ENCODE measurements at places on chromosomes 2 and 18. TPM values are rescaled to one million over a fixed set of nuclear protein-coding genes. Genes with fewer than 3 reads are reported as not detected.

SLC11A1 gene
- 0.07 TPM for total RNA-seq

DNA sequence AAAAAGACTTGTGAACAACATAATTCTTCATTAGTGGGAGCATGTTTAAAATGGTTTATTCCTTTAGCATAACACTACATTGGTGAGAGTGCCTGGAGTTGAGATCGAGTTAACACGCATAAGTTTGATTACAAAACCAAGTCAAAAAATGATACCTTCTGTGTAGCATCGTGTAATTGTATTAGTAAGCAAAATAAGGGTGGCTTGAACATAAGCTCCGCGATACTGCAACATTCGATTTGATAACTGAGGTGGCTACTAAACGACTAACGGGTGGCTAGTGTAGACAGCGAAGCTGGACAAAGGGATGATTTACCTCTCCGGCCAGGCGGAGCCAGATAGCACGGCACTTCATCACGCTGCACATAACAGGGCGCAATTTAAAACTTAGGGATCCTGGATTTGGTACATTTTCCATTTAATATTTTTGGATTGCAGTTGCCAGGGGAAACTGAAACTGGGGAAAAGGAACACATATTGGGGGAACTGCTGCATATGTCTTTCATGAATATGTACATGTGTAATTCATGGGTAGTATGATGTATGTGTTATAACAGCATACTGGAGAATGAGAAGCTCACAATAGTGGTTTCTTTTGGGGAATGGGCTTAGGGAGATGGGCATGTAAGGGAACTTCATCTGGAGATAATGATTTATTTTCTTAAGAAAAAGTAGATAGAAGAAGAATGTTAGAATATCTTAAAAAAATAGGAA is 36.4 kb upstream of the TOGARAM2 start:
- DNase-seq = no peak

TNFAIP6 gene
- not detected for total RNA-seq

DNA sequence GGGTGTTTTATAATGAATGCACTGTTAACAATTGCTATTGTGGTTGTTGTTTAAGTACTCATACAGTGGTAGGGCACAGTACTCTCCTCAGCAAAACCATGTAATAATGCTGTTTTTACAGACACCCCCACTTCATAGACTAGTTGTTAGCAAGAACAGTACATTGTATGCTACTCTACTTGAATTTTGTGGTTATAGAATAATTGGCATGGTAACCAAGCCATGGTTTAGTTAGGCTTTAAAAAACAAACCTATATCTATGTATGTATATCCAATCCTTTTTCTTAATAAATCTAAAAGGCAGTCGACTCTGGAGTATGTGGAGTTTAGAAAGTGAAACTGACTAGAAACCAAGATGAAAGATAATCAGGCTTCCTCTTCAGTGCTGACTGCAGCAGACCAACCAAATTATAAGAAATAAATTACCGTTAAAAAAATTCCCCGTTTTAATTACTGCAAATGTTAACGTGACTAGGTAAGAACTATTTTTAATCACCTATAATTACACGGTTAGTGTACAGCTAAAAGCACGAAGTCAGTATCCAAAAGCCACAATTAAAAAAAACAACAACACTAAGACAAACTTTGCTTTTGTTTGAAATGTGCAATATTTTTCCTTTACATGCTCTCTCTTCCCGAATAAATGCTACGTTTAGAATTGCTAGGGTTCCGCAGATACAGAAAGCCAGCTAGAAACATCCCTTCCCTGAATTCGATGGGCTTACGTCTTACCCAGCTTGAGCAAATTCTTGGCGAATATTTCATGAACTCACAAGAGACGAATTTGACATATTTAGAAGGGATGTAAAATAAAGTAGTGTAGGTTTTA is 113.3 kb upstream of the SERTAD2 start:
- DNase-seq = peak; percentile 43

- peak; percentile 34 for DNase-seq
These were observed 33.5 kb downstream of the GRHL1 start for GRCh38 chr2:9984871-9985480.

DNA sequence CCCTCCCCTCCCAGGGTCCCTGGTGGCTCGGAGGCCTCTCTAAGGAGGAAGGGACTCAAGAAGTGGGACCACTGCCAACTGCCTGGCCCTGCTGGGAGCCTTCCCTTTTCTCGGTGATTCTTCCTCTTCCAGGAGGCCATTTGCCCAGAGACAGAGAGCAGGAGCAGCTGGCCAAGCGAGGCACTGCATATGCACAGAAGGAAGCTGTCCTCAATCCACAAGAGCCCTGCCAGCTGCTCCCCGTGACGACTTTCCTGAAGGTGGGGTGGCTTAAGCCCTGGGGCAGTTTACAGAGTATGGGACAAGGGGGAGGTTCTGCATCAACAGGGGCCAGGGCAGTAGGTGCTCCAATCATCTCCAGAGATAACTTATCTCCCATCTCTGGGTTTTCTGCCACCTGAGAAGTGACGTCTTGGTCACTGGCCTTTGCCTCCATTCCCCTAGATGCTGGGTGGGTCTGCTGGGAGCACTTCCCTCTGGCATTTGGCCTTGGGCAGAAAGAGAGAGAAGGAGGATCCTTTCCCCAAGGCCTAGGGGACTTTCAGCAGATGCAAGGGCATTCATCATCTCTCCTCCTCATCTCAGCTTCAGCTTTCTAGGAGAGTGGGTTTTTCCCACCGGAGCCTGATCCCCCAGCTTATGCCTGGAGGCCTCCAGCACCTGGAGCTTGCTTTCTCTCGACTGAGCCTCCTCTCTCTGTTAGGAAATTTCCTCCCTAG is 28.5 kb downstream of the CIB4 start:
- DNase-seq = no peak

VWC2L gene
- total RNA-seq = not detected

DNA sequence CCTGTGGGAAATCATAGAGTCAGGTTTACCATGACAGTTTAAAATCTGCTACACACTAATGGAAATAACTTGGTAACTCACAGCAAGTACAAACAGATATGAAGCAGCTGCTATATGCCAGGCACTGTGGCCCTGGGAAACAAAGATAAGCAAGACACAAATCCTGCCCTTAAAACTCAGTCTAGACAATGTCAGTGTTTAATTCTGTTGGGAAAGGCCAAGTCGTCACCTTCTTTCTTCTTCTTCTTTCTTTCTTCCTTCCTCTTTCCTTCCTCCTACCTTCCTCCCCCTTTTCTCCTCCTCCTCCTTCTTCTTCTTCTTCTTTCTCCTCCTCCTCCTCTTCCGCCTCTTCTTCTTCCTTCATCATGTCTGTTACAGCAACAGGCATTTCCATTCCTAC is 26.8 kb downstream of the PLEK start:
- no peak for DNase-seq

- no peak for DNase-seq
These were observed 79.2 kb upstream of the PAPOLG start for GRCh38 chr2:60676706-60677330.

LAMA3 gene
- 2.4 TPM for total RNA-seq

FAM237A gene
- total RNA-seq = not detected

DNA sequence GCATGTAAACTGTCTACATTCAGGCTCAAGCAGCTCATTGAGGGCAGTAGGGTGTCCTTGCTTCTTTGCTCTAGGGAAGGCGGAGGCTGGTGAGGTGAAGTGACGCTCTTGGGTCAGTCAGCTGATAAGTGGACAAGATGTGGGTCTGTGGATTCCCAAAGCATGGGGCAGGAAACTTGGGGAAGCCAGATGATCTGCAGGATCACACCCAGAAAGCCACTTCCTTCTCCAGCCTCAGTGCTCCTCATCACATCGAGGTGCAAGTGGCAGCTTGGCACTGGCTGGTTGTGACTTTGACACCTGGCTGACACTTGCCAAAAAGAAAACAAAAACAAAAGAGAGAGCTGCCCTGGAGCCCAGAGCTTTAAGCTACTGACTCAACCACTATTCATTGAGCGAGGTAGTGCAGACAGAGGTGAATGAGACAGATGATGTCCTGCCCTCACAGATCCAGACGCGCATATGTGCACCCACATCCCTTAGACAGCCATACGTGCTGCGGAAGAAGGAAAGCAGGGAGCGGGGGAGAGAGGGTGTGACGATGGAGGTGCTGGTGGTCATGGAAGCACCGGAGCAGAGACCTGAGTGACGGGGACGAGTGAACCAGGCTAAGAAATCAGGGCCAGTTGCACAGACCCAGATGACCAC is 3.1 kb upstream of the CIB4 start:
- no peak for DNase-seq

GRCh38 chr18:79754022-79754761 is 43.5 kb upstream of the KCNG2 start:
- no peak for DNase-seq

DNA sequence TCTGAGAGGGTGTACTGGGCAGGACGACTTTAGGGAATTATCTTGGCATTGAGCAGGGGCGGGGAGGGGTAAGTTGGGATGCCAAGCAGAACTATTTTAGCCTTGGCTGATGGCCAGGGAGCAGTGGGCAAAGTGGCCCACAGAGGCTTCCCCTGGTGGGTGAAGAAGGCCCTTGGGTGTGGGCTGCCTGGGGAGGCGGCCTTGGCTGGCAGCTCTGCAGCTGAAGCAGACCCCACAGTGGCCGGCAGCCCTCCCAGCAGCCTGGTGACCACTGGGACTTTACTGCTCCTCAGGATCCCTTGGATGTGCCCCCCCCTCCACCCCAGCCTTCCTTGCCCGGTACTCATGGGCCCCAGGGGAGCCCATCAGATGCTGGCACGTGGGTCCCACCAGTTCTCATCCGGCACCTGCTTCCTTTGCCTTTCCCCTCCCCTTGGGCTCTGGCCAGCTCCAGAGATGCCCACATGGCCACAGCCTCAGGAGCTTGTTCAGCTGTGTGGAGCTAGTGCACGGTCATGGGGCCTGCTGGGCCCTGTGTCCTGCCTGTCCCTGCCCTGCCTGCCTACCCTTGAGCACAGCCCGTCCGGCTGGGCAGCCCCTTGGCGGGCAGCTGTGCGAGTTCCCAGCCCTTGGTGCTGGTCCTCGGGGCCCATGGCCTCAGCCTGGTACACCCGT is 122.1 kb upstream of the HS6ST1 start:
- DNase-seq = no peak

FEV gene
- not detected for total RNA-seq

BCL11A gene
- total RNA-seq = not detected

ANKRD30BL gene
- not detected for total RNA-seq

DNA sequence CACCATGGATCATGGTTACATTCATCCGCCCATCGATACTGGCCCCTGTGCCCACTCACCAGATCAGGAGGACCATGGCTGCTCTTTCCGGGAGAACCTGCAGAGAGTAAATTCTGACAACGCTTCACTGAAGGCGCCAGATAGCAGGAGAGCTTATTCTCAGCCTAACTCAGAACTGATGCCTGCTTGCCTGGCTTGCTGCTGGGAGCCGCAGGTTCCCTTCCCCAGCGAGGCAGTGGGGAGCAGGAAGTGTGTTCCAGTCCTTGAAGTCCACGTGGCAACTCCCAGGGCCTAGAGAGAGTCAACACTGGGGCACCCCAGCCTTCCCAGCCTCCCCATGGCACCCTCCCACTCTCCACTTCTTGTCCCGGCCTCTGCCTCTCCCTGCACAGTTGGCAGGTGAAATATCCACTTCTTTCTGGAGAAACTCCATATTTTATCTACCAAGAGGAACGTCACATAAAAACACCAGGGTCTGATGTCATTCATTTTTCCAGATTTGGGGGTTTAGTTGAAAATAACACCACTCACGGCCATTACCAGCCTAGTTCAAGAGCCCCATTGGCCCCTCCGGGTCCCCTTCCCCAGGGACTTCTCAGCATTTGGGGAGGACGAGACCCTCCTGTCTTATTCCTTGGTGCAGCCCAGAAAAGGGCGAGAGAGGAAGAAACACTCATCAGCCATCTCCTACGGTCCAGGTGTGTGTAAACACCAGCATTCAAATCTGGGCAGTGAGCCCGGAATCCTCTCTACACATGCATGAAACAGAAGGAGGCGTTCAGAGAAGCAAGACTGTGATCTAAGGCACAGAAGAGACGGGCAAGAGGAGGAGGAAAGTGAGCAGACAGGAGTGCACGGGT is 3.5 kb upstream of the TUBB6 start:
- peak; percentile 49 for DNase-seq

SALL3 gene
- total RNA-seq = not detected

DNA sequence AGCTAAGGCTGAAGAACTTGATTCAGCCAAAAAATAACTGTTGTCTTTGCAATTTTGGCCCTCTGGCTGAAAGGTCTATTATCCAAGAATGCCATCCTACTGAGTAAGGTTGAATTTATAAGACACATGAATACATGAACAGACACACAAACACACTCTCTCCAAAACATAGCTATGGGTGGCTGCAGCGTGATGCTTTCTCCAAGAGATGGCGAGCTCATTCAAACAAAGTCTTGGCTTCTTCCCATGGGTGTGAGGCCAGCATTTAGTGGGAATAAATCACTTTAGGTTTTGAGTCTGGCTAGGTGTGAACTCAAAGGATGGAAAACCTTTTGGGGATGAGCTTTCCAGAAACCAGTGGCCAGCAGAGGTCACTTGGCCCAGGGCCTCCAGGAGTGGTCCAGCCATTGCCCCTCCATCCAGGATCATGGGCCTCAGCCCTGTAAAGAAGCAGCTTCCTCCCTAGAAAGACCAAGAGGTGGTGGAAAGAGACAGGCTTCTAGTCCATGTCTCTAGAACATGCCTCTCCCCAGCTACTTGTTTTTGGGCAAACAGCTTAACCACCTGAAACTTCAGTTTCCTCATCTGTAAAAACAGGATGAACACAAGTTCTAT is 11.0 kb upstream of the OSR1 start:
- DNase-seq = peak; percentile 50

DNA sequence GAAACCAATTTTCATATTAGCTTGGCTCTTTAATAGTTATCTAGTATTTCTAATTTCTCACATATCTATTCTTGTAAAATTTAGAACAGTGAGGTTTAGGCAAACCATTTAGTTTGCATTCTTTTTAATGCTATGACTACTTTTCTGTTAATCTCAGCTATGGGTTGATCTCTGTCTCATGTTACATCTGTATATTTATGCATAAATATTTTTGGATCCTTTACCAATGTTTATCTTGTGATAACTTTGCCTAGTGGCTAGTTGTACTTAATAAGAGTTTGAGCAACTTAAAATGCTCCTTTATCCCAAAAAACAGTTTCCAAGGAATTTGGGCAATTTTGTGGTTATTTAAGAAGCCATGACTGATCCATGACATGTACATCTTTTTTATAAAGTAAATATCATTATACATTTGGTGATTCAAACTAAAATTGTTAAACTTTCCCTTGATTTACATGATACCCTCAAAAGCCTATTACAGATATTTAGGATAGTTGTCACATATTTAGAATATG is 86.3 kb downstream of the R3HDM1 start:
- no peak for DNase-seq

ALPP gene
- 0.59 TPM for total RNA-seq

- DNase-seq = no peak
These were observed 548.0 kb downstream of the DCC start for GRCh38 chr18:52888014-52888413.

Data from M059J (cell line).